ENCODE measurements at places on chromosomes 1 and 21.

DNA sequence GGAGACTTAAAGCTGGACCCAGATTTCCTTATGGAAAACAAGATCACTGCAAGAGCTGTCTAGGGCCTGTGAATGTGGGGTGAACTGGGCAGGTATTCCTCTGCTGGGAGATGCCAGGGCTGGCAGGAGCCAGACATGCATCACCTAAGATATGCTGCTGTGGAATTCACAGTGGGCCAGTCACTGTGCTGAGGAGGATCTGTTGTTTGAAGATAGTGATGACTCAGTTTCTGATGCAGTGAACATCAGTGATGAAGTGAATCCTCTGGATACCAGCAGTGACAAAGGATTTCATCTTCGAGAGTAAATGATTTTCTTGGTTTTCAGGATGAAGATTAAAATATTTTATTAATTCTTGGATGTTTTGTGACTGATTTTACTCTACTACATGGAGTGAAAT lies 29.9 kb upstream of the CAMSAP2 start:
- DNase-seq: no peak

GRCh38 chr1:165215676-165216075 lies 140.8 kb downstream of the LMX1A start:
- DNase-seq: no peak

- DNase-seq: no peak
Observed at GRCh38 chr1:76669131-76669530, 198.1 kb upstream of the ST6GALNAC5 start.

DNA sequence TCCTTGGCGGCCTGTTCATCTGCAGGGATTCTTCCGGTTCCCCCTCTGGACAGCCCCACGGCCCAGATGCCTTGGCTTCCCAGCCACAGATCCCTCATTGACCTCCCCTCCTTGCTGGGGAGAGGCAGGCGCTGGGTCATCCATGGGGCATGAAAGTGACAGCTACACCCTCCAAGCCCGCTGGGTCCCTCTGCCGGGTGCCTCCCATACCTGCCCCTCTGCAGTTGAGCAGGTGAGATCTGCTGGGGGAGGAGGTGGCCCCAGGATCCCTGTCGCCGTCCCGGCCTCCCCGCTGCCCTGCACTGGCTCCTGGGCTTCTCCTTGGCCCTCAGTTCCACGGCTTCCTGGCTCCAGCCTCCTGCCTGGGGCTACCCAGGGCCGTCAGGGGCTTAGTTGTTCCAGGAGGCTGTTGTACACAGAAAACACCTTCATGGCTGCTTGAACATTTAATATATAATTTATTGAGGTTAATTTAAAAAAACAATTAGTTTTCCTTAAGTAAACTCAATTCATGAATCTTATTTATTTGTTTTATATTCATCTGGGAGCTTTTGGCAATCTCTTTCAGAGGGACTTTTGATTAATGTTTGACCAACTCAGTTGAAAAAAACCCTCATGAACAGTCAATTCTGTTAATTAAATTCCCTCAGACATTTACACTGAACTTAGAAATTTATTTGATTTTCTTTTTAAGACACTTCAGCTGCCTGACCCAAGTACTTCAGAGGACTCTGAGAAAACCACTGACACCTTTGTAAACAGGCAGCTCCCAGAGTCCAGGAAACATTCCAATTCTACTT lies 67.6 kb upstream of the ABCG1 start:
- no peak for DNase-seq

DNA sequence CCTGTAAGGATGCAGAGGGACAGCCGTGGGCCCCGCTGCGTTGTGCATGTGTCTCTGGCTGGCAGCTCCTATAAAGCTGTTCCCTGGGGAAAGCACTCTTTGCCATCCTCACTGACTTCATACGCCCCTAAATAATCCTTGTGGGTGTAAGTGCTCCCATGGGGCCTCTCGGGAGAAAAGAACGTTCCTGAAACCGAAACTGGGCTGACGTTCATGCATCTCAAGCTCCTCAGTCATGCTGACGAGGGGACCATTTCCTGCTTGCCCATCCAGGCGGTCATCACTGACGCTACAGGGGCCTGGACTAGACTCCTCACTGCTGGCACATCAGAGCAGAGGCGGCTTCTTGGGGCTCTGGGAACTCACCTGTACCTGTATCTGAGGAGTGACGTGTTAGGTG lies 73.1 kb upstream of the USP24 start:
- DNase-seq: no peak

DNA sequence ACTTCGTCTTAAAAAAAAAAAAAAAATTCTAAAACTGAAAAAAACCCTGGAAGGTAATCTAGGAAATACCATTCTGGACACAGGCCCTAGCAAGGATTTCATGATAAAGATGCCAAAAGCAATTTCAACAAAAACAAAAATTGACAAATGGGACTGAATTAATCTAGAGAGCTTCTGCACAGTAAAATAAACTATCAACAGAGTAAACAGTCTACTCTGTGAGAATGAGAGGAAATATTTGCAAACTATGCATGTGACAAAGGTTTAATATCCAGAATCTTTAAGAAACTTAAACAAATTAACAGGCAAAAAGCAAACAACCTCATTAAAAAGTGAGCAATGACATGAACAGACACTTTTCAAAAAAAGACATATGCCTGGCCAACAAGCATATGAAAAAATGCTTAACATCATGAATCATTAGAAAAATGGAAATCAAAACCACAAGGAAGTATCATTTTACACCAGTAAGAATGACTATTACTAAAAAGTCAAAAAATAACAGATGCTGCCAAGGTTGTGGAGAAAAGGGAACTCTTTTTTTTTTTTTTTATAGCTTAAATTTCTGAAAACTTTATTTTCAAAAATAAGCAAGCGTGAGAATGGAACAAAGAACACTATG lies 29.4 kb upstream of the RNPC3 start:
- no peak for DNase-seq

DNA sequence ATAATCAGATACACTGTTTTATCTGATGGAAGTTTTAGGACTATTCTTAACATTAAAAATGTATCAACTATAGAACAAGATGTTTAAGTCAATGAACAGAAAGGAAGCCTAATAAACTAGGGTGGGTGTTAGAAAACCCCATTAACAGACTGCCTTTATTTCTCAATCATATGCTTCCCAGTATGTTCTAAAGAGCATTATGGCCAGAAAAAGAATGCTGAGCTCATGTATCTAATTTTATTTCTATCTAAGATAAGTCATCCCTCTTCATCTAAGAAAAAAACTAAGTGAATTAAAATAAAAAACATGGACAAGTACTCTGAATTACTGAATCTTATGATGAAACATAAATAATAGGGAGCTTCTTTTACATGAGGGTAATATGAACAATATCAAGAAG lies 86.5 kb upstream of the TTC39A start:
- DNase-seq: no peak

- DNase-seq: no peak
Observed at GRCh38 chr1:117093091-117093534, 28.4 kb downstream of the TRIM45 start.

GRCh38 chr1:78972723-78973122 lies 33.8 kb downstream of the ADGRL4 start:
- DNase-seq: no peak

GRCh38 chr1:19974822-19975416 lies 4.5 kb downstream of the PLA2G2A start:
- DNase-seq: no peak

DNA sequence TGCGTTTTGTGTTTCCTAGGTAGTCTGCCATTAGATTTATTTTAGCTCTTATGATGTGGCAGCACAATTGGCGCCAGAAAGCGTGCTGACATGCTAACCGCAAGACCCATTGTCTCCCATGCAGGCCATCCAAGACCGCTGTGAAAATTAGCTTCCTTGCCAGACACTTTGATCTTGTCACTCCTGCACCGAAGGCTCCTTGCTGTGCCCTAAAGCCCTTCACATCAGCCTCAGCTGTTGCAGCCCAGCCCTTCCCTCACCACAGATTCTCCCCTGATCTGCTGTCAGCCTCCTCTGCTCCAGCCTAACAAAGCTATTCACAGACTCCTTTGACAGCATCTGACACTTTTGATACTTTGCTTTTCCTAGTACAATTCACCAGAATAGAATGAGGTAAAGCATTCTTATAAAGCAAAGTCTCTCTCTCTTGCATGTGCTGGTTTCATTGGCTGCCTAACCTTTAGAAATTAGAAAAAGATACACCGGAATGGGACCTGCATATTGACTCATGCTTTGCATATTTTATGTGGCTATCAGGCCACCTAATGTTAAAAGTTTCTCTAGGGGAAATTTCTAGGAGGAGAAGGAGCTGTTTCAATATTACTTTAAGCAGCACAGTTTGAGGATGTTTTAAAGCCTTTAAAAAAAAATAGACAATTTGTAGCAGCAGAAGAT lies 280.3 kb upstream of the FMN2 start:
- no peak for DNase-seq

DNA sequence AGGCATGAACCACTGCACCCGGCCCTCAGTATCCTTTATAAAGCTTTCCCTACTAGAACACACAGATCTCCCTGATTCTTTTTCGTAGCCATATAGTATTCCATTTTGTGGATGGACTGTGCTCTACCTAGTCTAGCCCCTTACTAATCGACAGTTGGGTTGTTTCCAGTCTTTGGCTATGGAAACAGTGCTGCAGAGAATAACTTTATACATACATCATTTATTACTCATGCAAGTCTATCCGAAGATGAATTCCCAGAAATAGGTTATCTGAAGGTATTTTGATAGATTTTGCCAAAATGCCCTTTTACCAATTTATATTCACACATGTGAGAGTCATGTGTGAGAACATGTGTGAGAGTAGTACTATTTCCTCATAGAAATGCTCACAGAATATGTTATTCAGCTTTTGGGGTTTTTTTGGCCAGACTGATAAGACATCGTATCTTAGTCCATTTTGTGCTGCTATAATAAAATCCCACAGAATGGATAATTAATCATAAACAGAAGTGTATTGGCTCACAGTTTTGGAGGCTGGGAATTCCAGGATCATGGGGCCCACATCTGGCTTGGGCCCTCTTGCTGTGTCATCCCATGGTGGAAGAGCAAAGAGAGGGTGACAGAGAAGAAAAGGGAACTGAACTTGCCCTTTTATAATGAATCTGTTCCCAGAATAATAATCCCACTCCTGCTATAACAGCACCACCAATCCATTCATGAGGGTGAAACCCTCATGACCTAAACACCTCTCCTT lies 17.3 kb upstream of the FGR start:
- no peak for DNase-seq

DNA sequence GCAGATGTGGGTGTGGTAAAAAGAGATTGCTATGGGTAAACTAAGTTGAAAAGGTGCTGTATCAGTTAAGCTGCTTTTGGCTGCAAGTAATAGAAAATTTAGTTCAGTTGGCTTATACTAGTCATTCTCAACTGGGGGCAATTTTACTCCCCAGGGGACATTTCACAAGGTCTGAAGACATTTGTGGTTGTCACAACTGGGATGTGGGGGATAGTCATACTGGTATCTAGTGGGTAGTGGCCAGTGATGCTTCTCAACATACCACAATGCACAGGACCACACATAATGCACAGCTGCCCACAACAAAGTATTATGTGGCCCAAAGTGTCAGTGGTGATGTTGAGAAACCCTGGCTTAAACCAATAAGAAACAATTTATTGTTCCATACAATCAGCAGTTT lies 31.4 kb downstream of the SERTAD4 start:
- DNase-seq: no peak

- DNase-seq: no peak
Observed at GRCh38 chr21:33026878-33027400, 1.2 kb downstream of the OLIG2 start.
